ENCODE measurements at places on chromosomes 6 and 20.

DNA sequence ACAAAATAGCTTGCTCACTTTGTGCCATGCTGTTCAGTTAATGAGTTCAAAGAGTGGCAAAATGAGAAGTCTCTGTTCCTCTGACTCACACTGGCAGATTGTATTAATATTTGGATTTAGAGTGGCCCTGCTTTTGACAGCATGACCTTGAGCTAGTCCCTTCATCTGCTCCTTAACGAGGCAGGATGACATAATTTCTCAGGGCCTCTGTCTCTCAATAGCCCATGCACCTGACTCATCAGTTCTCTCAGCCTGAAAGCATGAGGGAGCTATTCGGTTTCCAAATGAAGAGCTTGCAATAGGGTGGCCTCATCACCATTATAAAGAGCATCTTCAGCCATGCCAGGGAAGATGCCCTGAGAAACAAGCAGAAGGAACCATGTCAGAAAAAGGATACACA, 38.2 kb downstream of the CAP2 start:
- DNase-seq: no peak

- no peak for DNase-seq
Measured at GRCh38 chr6:16183187-16183664, 54.3 kb downstream of the MYLIP start.

GRCh38 chr6:14550822-14551221, 433.2 kb downstream of the CD83 start:
- no peak for DNase-seq

- no peak for DNase-seq
Measured at GRCh38 chr20:63310265-63310991, 17.4 kb downstream of the COL20A1 start.

GRCh38 chr6:23561732-23562131, 564.3 kb upstream of the NRSN1 start:
- no peak for DNase-seq

- DNase-seq: no peak
Measured at GRCh38 chr6:119355157-119355556, 5.6 kb upstream of the MAN1A1 start.

GRCh38 chr6:149660028-149660427, 11.5 kb upstream of the KATNA1 start:
- no peak for DNase-seq

DNA sequence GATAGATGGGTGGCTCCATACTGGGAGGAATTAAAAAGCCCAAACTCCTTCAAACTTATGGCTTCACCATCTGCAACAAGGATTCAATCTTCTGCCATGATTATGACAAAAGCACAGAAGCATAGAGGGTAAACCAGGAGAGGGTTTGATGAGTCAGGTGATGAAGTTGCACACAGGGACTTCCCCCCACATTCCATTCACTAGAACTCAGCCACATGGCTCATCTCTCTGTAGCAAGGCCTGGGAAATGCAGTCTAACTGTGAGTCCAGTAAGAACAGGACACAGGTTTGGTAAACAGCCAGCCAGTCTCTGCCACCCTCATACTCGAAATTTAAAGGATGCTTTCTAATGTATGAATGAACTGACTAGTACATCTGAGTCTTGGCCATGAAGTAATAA, 142.9 kb downstream of the HIVEP2 start:
- no peak for DNase-seq

- no peak for DNase-seq
Measured at GRCh38 chr6:76770281-76770680, 693.0 kb downstream of the HTR1B start.

DNA sequence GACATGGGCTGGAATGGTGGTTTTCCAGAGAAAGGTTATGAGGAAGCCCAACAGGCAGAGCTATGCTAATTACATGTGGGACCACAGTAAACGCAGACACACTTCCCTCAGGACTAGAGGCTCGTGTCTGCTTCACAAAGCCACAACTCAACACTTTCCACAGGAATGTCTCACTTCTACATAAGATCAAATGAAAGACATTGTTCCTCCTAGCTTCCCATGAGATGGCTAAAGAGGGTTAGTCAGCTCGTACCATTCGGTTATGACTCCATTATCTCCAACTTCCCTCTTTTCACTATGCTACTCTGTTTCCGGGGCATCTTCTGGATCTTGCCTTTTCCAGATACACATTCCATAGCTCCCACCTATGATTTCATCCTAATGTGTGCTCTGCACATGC, 29.1 kb upstream of the ZC3H12D start:
- no peak for DNase-seq

DNA sequence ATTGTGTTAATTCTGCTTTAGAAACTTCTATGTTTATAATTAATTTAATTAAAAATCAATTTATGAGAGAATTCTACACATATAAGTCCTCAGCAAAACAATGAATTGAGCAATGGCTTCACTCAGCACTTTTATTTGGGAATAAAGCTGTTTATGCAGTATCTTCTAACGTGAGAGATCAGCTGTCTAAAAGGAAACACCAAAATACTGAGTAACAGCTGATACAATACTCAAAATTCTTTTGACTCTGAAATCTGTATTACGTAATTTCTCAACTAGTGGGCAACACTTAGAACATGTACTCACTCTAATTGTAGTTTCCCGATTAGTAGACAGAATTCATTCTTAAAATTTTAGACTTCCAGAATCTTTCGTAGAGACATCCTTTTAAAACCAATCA, 49.8 kb downstream of the MAP3K7 start:
- no peak for DNase-seq

- DNase-seq: no peak
Measured at GRCh38 chr6:149056777-149057463, 260.6 kb upstream of the TAB2 start.

- no peak for DNase-seq
Measured at GRCh38 chr6:16092990-16093389, 35.9 kb upstream of the MYLIP start.

DNA sequence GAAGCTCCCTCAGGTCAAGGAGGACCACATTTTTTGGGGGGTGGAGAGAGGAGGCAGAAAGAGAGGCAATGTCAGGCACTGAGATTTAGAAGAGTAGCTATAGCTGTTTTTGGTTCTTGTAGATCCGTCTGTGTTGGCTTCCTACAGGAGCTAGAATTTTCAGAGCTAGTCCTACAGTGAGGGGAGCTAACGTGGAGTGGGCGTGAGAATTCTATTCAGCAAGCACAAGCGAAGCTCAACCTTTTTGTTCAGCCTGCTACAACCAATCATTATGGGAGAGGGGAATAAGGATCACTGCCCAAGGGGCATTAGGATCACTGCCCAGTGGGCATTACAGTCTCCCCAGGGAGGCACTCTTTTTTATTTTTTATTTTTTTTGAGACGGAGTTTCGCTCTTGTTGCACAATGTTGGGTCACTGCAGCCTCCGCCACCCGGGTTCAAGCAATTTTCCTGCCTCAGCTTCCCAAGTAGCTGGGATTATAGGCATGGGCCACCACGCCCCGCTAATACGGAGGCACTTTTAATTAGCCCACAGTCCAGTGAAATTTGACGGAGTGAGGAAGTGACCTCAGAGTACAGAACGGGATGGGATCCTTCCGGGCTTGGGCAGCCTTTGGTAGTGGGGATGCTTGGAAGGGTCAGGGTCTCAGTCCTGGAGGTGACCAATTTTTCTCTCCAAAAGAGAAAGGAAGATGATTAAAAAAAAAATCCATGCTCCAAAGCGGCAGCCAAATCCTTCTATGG, 1.1 kb upstream of the PANK2 start:
- no peak for DNase-seq

- no peak for DNase-seq
Measured at GRCh38 chr6:170296423-170296745, 5.5 kb upstream of the DLL1 start.

DNA sequence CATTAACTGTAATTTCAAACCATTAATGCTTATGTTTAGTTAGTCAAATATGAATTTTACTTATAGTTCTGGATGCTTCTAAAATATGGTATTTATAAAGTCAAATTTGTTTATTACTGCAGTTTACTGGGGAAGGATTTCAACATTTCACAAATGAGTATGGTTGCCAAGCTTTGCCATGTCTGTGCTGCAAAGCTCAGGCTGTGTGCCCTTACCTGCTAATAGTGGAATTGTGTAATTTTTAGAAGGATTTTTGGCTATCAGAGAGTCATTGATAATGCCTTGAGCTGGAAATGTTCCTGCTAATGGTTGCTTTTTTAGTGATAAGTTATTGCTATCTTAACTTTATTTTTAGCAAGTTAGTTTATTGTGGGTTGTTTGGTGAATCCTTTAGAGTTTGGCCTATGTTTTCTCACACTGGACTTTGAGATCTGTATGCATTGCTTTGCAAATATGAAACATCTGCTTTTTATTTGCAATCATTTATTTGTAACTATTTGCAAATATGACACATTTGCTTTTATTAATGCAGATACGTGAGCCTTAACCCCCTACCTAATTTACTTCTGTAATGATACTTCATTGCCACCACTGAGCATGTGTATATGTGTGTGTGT, 105.8 kb downstream of the CD109 start:
- DNase-seq: no peak

DNA sequence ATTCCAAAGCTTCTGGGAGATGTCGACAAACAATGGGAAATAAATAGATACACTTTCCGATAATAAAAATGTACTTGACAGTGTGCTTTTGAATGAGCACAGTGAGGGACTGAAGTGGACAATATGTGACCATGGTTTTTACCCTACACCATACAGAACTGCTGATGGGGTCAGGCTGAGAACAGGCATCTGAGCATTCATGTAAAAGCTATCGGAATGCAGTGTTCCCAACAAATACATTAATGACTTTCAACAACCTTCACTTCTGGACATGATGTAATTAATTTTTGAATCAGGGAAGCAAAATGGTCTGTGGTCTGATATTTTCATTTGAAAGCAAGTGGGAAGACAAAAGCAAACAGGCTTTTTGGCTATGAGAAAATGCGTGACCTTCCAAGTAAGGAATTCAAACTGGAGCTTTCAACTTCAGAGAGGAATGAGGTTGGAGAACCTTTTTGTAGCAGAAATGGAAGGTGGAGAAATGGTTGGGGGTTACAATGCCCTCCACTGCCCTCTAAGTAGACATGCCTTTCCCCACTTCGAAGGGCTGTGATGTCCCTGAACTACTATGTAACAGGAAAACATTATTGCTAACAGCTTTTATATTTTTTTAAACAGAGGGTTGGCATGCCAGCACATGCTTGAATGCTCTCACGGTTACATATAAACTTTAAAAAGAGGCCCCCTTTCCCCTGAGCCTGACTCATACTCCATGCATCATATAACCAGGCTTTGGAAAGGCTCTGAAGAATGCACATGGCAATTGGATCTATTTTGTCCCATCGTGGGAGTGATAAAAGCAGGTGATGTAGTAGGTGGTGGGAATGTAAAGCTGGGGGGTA, 203.5 kb upstream of the CITED2 start:
- no peak for DNase-seq

GRCh38 chr6:146944809-146945208, 259.4 kb upstream of the STXBP5 start:
- no peak for DNase-seq

- DNase-seq: no peak
Measured at GRCh38 chr20:47221036-47221625, 135.4 kb downstream of the ZMYND8 start.

DNA sequence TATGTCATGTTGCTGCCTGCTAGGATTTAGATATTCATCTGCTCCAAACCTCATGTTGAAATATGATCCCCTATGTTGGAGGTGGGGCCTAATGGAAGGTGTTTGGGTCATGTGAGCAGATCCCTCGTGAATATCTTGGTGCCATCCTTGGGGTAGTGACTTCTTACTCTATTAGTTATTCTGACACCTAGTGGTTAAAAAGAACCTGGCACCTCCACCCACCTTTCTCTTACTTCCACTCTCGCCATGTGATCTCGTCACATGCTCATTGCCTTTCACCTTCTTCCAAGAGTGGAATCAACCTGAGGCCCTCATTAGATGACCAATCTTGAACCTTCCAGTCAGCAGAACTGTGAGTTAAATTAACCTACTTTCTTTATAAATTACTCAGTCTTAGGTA, 549.4 kb upstream of the SYNCRIP start:
- DNase-seq: no peak

Measured in stimulated activated CD8-positive, alpha-beta memory T cell treated with anti-CD3 and anti-CD28 coated beads, Interleukin-4, amount 100 ng/mL, for 4 hours (primary cell).